Right lung (tissue), 10 donors: ENCODE measurements at places on chromosomes 12 and 14. TPM values are rescaled to one million over a fixed set of nuclear protein-coding genes. Genes with fewer than 3 reads are reported as not detected.

The NKX2-1 gene
- 121 TPM for polyA plus RNA-seq

The EGLN3 gene
- 91.5 TPM for polyA plus RNA-seq

The KCNC2 gene
- polyA plus RNA-seq, result 0.20 TPM

The REM2 gene
- polyA plus RNA-seq, result 0.99 TPM

The APOLD1 gene
- polyA plus RNA-seq, result 10.6 TPM

The MYF5 gene
- polyA plus RNA-seq, result not detected

The PRIMA1 gene
- polyA plus RNA-seq, result 1.2 TPM

The MSI1 gene
- 16.4 TPM for polyA plus RNA-seq

The PRB4 gene
- polyA plus RNA-seq, result not detected

The DNAH10 gene
- polyA plus RNA-seq, result 7.5 TPM

The RERGL gene
- 0.57 TPM for polyA plus RNA-seq

The ARHGDIB gene
- 76.2 TPM for polyA plus RNA-seq

The ERP27 gene
- 13.3 TPM for polyA plus RNA-seq

The TAS2R7 gene
- polyA plus RNA-seq, result not detected

The SDR9C7 gene
- polyA plus RNA-seq, result 0.24 TPM

The PLXNC1 gene
- polyA plus RNA-seq, result 11.7 TPM

The NCKAP5L gene
- 21.8 TPM for polyA plus RNA-seq

GRCh38 chr12:3214526-3215365 lies 137.6 kb downstream of the TSPAN9 start:
- DNase-seq, result no peak

GRCh38 chr14:104283197-104284106 lies 145.1 kb downstream of the KIF26A start:
- no peak for DNase-seq

- DNase-seq, result no peak
Observed at GRCh38 chr14:76874734-76875133, 48.5 kb downstream of the LRRC74A start.

DNA sequence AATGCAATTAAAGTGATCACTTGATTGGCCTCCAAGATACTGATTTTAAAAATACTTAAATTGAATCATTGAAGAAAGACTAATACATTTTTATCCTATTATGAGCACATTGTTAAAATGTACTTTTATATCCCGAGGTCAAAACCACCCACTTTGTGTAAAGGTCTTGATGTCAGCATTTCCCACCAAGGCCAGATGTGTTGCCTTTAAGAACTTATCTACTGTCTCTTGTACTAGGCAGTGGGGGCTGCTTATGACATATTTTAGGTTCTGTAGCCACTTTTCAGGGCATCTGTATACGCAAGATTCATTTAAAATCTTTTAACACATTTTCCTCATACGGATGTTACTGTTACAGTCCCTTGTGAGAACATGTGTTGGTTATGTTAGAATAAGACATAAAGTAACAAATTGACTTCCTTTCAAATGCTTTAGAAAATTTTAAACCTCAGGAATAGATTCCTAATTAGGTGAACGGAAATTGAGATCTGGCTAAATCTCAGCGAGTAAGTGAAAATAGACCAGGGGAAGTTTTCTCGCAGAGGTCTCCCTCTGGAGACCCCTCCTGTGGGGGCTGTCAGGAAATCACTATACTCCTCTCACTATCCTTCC lies 456.2 kb downstream of the ADAMTS20 start:
- no peak for DNase-seq

DNA sequence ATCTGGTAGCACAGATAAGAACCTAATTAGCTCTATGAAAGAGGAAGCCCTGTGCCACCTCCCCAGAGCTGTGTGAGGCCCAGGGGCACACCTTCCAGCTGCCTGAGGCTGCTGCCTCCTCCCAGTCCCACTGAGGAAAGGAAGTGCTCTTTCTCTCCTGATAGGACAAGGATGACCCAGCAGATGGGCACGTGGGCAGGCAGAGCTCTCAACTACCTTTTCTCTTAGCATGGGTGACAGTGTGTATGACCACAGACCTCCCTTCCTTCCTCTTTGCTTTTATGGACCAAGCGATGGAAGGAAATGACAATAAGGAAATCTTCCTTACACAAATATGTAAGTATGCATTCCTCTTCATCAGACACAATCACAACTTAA lies 127.6 kb upstream of the AMIGO2 start:
- no peak for DNase-seq

GRCh38 chr12:94287245-94287628 lies 138.9 kb downstream of the PLXNC1 start:
- DNase-seq, result no peak

DNA sequence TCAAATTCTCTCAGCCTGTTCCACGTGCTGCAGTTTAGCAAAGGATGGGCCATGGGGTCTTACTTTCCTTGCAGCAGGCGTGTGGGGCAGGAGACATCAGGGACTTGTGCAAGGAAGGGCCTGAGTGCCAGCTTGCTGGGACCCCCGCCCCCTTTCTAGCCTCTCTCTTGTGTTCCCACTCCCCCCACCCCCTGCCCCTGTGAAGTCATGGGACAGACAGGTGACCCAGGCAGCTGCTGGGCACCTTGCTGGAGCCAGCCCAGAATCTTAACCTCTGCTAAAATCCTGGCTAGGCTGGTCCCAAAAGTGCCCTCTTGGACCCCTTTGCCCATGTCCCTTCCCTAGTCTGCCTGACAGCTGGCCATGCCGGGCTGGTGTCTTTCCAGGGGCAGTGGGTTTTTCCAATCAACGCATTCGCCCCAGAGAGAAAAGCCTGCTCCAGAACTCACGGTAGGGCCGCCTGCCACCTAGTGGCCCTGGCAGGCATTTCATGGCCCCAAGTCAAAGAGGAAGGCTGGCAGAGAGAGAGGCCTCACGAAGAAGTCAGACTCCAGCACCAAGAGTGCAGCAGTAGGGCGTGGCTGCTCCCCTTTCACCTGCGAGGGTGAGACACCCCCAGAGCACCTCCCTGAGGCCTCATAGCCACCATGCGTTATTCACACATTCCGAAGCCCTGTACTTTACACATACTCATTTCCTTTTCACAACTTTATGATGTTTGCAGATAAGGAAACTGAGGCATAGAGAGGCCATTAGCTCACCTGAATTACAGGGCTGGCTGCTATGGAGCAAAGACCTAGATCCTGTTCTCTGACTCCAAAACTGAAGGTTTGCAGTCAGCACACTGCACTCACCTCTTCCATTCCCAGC lies 67.4 kb downstream of the LGMN start:
- peak; percentile 71 for DNase-seq

DNA sequence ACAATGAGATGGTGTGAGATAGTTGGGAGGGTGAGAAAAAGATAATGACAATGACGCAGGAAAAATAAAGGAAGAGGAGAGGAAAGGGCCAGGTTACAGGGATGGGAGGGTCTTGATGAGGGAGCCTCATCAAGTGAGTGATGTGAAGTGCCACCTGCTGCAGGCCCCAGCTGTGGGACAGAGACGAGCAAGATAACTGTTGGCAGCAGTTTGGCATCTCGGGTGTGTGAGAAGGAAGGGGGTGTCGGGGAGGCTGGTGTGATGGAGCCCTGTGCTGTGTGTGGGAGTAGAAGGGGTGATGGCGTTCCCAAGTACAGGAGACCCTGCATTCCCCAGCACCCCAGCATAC lies 11.4 kb upstream of the TAC3 start:
- DNase-seq, result no peak

- no peak for DNase-seq
Observed at GRCh38 chr14:58765418-58765831, 127.7 kb downstream of the DACT1 start.

DNA sequence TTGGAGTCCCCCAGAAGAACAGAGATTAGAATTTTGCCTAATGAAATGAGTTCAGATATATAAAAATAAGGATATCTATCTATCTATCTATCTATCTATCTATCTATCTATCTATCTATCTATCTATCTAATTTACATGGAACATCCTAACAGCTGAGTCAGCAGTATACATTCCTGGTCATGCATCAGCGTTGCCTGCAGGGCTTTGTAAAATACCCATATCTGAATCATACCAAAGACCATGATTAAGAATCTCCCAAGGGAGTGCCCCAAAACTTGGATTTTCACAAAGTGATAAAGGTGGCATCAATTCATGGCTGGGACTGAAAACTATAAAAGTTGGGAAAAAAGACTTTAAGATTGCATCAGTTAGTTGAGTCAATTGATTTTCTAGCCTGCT lies 32.7 kb upstream of the SYT10 start:
- DNase-seq, result no peak

DNA sequence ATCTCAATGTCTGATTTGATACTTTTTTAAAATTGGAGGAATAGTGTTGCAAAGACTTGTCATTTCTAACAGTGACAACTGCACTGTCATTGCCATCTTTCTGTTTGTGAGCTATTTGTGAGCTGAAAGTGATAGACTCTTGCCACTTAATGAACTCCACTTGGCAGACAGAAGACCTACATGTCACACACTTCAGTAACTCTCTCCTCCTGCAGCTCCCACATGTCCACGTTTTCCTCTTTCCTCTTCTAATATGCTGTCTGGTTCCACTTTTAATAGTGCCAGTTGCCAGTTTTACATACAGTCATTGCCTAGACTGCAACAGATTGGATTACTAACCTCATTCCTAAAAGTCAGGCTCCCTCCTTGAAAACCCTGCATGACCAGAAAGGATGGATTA lies 121.5 kb downstream of the CAPZA3 start:
- DNase-seq, result no peak

GRCh38 chr14:41570415-41571155 lies 36.1 kb upstream of the LRFN5 start:
- no peak for DNase-seq

DNA sequence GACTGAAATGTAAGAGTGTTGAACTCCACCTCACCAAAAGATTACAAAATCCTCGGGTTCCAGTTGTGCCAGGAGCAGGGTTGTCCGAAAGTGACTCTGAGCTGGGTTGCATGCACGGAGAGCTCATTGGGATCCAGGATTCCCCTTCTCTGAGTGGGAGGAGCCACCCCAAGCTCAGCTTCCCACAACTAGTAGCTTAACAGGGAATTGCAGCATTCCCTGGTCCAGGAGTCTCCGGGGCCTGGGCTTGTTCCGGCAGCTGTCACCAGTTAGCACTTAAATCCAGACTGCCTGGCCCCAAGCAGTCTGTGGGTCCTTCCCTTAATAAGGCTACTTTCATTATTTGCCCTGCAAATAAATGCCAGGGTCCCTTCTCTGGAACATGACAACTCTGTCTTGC lies 50.1 kb downstream of the CD9 start:
- no peak for DNase-seq

GRCh38 chr12:45468751-45469615 lies 253.1 kb downstream of the ANO6 start:
- no peak for DNase-seq

DNA sequence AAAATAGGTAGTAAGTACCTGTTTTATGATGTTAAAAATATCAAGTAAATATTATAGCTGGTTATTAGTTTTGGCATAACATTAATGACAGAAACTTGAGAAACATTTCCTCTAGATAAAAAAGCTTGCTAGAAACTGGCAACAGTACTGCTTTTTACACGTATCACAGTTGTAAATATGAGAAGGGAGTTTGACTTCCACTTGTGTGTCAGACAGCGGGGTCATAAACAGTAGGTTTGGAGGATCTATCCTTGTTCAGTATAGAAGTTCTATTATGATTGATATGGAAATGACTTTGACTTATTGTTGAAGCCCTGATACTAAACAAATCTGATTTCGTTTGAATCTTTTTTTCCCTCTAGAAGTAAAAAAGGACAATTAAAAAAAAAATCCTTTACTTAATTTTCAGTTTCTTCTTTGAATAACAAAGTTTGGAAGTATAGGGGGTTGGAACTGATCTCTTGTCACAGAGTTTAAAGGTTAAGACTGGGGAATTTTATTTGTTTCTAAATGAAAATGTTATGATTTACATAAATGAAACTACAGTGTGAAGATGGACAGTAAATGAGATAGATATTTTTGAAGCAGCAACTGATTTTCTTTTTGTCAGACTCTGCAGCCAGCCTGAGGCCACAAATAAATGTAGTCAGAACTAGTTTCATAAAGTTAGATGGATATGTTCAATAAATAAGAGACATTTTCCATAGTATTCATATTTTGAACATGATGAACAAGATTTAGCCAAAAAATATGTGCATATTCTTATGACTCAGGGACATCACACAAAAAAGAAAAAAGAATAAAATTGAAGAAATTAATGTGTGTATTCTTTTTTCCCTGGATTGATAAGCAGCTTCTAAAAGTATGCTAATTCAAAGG lies 50.1 kb downstream of the WNK1 start:
- no peak for DNase-seq

DNA sequence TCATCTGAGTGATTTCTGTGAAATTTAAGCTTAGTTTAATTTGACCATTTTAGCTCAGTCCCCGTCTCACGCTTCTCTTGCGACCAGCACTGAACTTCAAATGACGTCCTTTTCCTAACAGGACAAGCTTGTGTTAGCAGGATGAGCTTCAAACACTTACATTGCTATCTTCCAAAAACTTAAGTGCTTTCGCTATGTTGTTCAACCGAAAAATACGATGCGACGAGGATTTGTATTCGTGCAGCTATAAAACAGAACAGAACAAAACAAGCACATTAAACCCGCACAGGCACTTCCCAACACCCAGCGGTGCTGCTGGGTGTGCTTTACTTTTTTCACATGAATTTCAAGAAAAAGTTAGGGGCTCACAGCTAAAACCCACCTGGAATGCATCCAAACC lies 64.2 kb upstream of the DICER1 start:
- no peak for DNase-seq

DNA sequence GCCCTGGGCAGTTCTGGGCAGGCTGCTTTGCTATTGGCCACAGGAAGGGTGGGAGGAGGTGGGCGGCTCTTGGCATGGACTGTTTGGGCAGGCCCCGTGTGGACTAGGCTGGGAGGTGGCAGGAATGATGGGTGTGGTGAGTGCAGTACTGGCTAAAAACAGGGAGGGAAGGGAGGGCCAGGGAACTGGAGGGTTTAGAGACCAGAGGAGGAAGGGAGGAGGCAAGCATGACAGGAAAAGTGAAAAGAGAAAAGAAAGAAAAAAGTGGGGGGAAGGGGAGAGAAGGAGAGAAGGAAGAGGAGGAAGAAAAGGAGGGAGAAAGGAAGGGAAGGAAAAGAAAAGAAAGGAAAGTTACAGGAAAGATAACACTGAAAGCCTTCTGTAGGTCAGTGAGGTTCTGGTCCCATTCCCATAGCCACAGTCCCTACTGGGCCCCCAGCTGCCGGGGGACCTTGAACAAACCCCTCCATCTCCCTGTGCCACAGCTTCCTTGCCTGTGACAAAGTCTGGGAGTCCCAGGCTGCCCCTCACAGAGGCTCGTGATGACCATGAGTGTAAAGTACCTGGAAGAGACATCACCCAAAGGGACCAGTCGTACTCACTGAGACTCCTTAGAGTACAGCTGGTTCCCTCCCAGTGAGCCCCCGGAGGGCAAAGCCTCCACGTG lies 1.1 kb upstream of the C14orf132 start:
- DNase-seq, result no peak

DNA sequence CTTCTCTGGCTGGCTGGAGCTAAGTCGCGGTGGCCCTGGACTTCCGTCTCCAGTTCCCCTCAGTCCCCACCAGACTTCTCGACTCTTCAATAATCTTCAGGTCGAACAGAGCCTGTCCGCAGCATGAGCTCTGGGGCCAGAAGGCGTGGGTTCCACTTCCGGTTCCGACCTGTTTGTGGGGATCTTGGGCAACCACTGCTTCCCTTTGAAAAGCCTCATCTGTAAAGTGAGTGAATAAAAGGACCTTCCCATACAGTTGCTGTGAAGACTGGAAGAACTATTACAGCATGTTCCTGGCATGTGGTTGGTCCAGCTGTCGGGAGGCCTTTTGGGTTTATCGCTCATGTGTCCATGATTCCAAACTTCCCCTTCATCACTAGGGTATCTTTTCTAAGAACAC lies 19.4 kb downstream of the ADGRD1 start:
- no peak for DNase-seq
